ENCODE measurements at places on chromosomes 11 and 22.

GRCh38 chr11:12853325-12853651 lies 155.8 kb upstream of the RASSF10 start:
- H3K4me3 ChIP-seq = no peak overlapping the region
- H3K27ac ChIP-seq = peak overlapping the region; percentile 89
- peaks cover 49% of the 10 kb centered on the region for H3K4me1 ChIP-seq
- no peaks in the 10 kb centered on the region for H3K27me3 ChIP-seq

DNA sequence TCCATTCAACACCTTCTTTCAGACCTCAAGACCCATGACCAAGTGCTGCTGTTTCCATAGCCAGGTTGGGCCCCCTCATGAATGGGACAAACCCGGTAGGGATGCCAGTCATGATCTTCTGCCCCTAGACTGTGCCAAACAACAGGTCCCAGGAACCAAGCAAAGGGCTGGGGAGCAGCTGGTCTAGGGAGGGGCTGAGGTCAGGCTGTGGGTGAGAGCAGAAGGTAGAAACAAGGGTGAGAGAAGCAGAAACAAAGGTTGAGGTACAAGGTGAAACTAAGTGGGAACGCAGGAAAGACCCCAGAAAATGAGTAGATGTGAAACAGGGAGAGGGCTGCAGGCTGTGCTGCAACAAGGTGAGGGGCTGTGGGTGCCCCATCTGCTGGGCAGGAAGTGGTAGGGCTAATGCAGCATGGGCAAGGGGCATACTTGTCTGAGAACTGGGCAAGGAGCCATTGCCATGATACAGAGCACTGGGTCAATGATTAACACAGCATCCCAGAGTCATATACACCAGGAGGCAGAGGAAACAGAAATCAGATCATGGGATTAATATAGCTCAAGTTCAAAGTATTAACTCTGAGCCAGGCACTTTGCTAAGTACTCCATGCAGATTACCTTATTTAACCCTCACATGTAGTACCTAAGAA lies 45.9 kb downstream of the SLC1A2 start:
- H3K36me3 ChIP-seq = no peaks in the 10 kb centered on the region
- no peaks in the 10 kb centered on the region for H3K4me1 ChIP-seq
- H3K27ac ChIP-seq = no peak overlapping the region
- DNase-seq = peak; percentile 58
- H3K27me3 ChIP-seq = no peaks in the 10 kb centered on the region

GRCh38 chr22:45125188-45125587 lies 38.5 kb upstream of the NUP50 start:
- H3K4me3 ChIP-seq = no peak overlapping the region
- peak overlapping the region; percentile 80 for H3K27ac ChIP-seq
- H3K27me3 ChIP-seq = no peaks in the 10 kb centered on the region
- peak; percentile 49 for DNase-seq
- no peaks in the 10 kb centered on the region for H3K36me3 ChIP-seq
- no peaks in the 10 kb centered on the region for H3K4me1 ChIP-seq

- no peaks in the 10 kb centered on the region for H3K36me3 ChIP-seq
- no peak overlapping the region for H3K27ac ChIP-seq
- no peaks in the 10 kb centered on the region for H3K27me3 ChIP-seq
- H3K4me3 ChIP-seq = no peak overlapping the region
These were observed 9.0 kb upstream of the RRM1 start for GRCh38 chr11:4085575-4085974.

DNA sequence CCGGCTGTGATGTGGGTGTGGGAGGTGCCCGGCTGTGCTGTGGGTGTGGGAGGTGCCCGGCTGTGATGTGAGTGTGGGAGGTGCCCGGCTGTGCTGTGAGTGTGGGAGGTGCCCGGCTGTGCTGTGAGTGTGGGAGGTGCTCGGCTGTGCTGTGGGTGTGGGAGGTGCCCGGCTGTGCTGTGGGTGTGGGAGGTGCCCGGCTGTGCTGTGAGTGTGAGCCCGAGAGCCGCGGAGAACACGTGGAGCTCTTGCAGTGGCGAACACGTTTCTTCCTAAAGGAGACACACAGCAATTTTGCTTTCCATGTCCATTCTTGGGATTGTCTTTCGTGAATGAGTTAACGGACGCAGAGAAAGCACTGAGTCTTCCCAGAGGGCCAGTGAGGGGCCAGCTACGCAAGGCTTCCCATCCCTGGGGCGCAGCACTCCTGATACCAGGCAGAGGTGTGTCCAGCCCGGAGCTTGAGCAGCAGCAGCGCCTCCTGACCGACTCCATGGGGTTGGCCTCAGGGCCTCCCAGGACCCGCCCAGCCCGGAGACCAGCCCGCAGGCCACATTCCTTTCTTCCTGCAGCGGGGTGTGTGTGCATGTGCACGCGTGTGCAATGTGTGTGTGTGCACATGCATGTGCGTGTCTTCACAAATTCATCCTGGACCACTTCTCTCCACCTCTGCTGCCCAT lies 245.0 kb upstream of the B3GAT1 start:
- H3K27me3 ChIP-seq = no peaks in the 10 kb centered on the region
- H3K4me1 ChIP-seq = no peaks in the 10 kb centered on the region
- H3K27ac ChIP-seq = no peak overlapping the region
- DNase-seq = no peak
- H3K36me3 ChIP-seq = no peaks in the 10 kb centered on the region

DNA sequence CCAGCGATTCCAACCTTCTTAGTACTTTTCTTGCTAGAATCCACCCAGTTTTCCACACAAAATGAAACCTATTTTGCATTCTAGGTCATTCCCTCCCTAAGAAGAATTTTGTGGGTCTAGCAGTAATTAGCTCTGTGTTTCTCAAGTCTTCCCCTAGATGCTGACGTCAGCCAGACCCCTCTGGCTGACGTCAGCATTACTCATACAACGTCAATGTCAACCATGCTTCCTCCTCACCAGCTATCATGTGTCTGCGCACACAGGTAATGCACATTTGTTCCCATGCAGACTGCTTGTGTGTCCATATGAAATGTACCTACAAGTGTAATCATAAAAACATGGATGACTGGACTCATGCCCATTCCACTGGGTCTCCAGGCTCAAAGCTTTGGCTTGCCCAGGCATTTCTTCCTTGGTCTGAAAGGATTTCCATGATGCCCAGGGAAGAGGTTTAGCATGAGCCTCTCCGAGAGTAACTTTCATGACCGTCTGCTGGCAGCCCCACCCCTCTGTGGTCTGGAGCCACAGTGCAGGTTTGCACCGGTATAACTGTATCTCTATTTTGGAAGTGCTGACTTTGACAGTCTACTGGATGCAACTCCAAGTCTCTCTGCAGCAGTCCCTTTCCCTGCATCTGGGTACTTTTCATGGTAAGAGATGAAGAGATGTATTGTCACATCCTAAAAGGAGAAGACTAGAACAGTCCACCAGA lies 58.6 kb downstream of the DSCAML1 start:
- H3K4me3 ChIP-seq = no peak overlapping the region
- H3K27ac ChIP-seq = no peak overlapping the region
- no peak for DNase-seq
- no peaks in the 10 kb centered on the region for H3K36me3 ChIP-seq

GRCh38 chr11:73382183-73382582 lies 6.0 kb downstream of the RELT start:
- H3K4me1 ChIP-seq = peaks cover 28% of the 10 kb centered on the region
- H3K36me3 ChIP-seq = no peaks in the 10 kb centered on the region
- no peak for DNase-seq
- H3K27me3 ChIP-seq = no peaks in the 10 kb centered on the region
- H3K4me3 ChIP-seq = no peak overlapping the region

GRCh38 chr22:37121887-37122591 lies 12.5 kb upstream of the TMPRSS6 start:
- H3K36me3 ChIP-seq = no peaks in the 10 kb centered on the region
- H3K4me1 ChIP-seq = no peaks in the 10 kb centered on the region
- H3K4me3 ChIP-seq = no peak overlapping the region
- H3K27me3 ChIP-seq = no peaks in the 10 kb centered on the region
- DNase-seq = peak; percentile 39
- H3K27ac ChIP-seq = no peak overlapping the region

Data from hepatocyte (in vitro differentiated cells).